ENCODE measurements at places on chromosomes 5 and 9. TPM values are rescaled to one million over a fixed set of nuclear protein-coding genes. Genes with fewer than 3 reads are reported as not detected.

LRRC19 gene
- not detected for total RNA-seq

CCL28 gene
- 0.65 TPM for total RNA-seq

DNA sequence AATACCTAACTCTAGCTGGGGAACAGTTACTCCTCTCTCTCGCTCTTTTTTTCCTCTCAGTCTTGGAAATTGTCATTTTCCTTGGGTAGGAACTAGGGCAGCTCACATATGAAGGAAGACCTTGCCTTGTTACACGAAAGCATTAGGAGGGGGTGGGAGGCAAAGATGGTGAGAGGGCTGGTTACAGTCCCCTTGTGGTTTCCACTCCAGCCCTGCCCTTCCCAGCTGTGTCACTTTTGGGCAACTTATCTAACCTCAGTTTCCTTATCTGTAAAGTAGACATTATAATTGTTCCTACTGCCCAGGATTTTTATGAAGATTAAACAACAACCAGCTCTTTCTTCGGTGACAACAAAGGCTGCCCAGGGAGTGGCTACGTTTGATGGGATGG lies 196.2 kb upstream of the CLINT1 start:
- no peak for DNase-seq

DNA sequence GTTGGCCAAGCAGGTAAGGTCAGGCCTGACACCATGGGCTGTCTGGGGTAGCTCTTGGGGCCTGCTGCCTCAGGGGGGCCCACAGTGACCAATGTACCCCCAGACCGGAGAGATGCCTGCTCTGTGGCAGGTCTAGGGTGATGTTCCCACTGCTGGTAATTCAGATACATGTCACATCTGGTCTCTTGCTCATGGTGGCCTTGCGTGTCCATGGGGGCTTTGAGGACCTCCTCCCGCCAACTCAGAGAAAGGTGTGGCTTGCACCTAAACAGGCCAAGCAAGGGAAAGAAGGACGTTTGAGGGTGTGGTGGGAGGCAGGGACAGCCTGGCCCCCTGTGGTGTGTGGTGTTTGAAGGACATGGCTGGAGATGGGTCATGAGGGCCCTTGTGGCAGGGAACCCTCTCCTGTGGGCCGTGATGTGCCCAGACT lies 75.2 kb downstream of the PHF2 start:
- no peak for DNase-seq

- peak; percentile 17 for DNase-seq
Observed at GRCh38 chr5:41334758-41335157, 121.4 kb upstream of the C6 start.

DNA sequence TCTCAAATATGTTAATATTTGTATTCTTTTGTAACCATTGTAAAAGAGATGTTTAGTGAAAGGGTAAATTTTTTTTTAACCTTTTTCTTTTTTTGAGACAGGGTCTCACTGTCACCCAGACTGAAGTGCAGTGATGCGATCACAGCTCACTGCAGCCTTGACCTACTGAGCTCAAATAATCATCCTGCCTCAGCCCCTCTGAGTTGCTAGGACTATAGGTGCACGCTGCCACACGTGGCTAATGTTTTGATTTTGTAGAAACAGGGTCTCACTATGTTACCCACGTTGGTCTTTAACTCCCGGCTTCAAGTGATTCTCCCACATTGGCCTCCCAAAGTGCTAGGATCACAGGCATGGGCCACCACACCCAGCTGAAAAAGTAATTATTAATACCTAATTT lies 58.0 kb upstream of the CDK5RAP2 start:
- no peak for DNase-seq

ARSI gene
- total RNA-seq = 0.22 TPM

AGXT2 gene
- not detected for total RNA-seq

GRCh38 chr9:121376214-121376830 lies 6.3 kb upstream of the STOM start:
- DNase-seq = peak; percentile 49

PCDHGA6 gene
- total RNA-seq = 1.7 TPM

Measured in lung microvascular endothelial cell (primary cell).